ENCODE measurements at places on chromosomes 12 and 14.

- DNase-seq: no peak
Measured at GRCh38 chr12:116199160-116199706, 78.3 kb downstream of the MED13L start.

GRCh38 chr12:116406529-116406928 is 129.0 kb upstream of the MED13L start:
- no peak for DNase-seq

GRCh38 chr12:25940886-25941285 is 17.6 kb upstream of the RASSF8 start:
- no peak for DNase-seq

DNA sequence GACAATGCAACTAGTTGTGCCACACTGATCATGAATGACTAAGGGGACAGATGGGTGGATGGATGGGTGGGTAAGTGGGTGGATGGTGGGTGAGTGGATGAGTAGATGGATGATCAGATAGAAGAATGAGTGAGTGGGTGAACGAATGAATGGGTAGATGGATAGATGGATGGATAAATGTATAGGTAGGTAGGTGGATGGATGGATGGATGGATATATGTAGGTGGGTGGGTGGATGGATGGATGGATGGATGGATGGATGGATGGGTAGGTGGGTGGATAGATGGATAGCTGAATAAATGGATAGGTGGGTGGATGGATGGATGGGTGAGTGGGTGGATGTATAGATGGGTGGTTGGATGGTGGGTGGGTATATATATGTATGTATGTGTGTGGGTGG is 348.8 kb upstream of the FKBP4 start:
- DNase-seq: no peak

GRCh38 chr12:62254967-62255366 is 5.2 kb upstream of the USP15 start:
- DNase-seq: no peak

GRCh38 chr14:92630367-92630766 is 116.8 kb downstream of the RIN3 start:
- no peak for DNase-seq

DNA sequence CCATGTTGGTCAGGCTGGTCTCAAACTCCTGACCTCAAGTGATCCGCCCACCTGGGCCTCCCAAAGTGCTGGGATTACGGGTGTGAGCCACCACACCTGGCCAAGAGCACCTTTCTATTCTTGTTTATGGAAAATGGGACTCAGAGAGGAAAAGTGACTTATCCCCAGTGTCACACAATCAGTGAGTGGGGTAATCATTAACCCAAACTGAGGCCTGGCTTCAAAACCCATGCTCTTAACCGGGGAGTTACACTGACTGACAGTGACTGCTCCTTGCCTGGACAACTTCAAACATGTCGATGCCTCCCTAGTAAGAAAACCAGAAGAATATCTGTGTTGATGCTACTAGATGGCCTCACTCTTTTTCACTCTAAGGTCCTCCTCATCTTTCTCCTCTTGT is 7.3 kb downstream of the CLEC7A start:
- DNase-seq: no peak

GRCh38 chr12:6178981-6179761 is 21.0 kb upstream of the CD9 start:
- no peak for DNase-seq

- no peak for DNase-seq
Measured at GRCh38 chr14:92581206-92581605, 67.6 kb downstream of the RIN3 start.

- DNase-seq: no peak
Measured at GRCh38 chr12:116861320-116861719, 19.9 kb downstream of the HRK start.

GRCh38 chr12:105358789-105359188 is 28.3 kb downstream of the C12orf75 start:
- no peak for DNase-seq

DNA sequence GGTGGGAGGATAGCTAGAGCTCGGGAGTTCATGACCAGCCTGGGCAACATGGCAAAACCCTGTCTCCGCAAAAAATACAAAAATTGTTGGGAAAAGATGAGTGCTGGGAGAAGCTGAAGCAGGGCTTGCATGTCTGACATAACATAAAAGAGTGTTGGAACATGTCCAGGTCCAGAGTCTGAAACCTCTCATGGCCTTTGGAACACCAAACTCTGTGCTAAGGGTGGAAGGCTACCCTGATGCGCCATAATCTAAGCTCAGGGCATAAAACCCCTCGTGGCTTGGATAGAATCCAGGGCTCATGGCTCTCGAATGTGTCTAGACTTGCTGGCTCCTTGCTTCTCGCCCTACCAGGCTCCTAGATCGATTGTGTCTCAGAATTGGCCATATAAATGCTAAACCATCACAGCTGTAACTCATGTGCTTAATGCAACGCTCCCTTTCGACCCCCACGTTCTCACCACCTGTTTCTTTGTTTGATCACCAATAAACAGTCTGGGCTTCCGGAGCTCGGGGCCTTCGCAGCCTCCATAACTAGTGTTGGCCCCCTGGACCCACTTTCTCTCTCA is 6.7 kb upstream of the CLEC7A start:
- DNase-seq: no peak

DNA sequence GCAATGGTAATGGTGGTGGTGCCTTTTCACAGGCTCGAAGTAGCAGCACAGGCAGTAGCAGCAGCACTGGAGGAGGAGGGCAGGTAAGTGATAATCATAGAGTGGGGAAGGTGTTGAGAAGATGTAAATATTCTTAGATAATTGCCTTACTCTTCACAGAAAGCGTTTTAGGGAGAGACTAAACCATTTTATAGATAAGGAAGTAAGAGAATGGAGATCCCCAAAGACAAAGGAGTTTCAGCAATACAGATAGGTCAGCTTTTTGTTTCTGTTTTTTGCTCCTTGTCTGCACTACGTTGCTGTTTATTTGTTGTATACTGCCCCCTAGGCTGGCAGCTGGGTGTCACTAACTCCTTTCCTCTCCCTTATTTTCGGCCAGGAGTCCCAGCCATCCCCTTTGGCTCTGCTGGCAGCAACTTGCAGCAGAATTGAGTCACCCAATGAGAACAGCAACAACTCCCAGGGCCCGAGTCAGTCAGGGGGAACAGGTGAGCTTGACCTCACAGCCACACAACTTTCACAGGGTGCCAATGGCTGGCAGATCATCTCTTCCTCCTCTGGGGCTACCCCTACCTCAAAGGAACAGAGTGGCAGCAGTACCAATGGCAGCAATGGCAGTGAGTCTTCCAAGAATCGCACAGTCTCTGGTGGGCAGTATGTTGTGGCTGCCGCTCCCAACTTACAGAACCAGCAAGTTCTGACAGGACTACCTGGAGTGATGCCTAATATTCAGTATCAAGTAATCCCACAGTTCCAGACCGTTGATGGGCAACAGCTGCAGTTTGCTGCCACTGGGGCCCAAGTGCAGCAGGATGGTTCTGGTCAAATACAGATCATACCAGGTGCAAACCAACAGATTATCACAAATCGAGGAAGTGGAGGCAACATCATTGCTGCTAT is 2.0 kb downstream of the SP1 start:
- DNase-seq: no peak

DNA sequence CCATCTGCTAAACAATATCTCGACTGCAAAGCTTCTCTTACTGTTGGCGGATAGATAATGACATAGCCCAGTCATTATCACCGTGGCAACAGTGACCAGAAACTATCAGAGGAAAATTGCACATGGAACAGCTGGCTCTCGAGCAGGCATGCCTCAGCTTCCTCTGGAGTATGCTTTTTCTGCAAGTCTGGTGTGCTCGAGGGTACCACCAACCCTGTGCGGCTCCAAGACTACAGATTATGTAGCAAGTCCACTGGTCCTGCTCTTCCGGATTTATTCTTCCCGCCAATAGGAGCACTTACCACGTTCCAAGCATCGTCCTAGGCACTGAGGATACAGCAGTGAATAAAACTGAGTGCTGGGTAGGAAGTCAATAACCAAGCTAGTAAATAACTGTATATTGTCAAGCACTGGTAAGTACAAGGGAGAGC is 1.4 kb upstream of the GLRX5 start:
- DNase-seq: no peak

GRCh38 chr12:122473543-122474323 is 27.0 kb downstream of the ZCCHC8 start:
- no peak for DNase-seq

- no peak for DNase-seq
Measured at GRCh38 chr14:57930241-57930975, 64.5 kb upstream of the SLC35F4 start.

- DNase-seq: no peak
Measured at GRCh38 chr14:68628605-68629310, 164.1 kb downstream of the ZFP36L1 start.

DNA sequence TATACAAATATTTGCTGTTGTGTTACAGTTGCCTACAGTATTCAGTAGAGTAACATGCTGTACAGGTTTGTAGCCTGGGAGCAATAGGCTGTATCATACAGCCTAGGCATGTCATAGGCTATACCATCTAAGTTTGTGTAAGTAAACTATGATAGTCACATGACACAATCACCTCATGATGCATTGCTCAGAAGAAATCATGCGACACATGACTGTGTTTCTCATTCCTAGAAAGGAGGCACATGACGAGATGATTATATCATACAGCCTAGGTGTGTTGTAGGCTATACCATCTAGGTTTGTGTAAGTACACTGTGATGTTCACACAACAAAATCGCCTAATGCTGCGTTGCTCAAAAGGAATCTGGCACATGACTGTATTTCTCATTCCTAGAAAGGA is 31.9 kb downstream of the NOPCHAP1 start:
- DNase-seq: no peak

DNA sequence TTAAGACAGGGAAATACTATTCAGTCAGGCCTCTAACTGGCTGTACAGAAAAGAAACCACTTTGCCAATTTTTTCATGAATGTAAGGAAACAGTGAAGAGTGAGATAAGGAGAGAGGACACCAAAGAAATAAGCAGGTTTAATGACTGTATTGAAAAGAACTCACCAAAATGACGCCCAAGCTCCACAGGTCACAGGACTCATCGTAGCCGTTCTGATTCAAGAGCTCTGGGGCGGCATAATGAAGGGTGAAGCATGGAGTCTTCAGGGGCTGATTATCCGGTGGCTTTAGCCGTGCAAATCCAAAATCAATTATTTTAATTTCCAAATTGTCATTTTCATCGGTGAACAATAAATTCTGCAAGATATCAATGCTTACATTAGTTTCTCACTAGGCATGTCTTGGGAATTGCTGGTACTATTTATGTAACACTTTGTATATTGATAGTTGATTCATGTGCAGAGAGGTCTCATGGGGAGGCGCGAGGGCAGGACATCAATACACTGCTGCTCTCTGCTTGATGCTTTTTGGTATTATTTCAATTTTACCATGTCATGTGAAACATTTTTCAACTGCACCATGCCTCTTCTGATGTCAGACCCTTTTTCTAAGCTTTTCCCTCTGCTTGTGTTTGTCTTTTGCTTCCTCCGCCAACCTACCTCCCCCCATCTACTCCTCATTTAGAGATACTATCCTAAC is 74.2 kb upstream of the TTC7B start:
- no peak for DNase-seq

- no peak for DNase-seq
Measured at GRCh38 chr12:6430124-6430989, 14.4 kb upstream of the CD27 start.

DNA sequence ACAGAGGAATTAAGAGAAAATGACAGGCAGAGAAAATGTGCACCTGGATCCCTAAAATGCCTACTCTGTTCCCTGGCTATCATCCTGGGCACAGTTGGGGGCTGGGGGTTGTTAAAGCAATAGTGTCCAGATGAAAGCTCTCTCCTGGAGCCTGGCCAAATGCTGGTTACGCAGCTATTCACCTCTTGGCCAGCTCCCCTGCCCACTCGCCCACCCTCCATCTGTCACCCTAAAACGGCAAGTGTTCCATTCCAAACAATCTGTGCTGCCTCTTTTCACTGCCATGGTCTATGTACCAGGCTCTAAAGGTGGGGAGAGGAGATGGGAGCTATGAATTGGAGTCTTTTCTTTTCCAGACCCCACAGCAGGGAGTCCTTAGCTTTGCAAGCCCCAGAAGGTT is 24.7 kb upstream of the NPFF start:
- no peak for DNase-seq

DNA sequence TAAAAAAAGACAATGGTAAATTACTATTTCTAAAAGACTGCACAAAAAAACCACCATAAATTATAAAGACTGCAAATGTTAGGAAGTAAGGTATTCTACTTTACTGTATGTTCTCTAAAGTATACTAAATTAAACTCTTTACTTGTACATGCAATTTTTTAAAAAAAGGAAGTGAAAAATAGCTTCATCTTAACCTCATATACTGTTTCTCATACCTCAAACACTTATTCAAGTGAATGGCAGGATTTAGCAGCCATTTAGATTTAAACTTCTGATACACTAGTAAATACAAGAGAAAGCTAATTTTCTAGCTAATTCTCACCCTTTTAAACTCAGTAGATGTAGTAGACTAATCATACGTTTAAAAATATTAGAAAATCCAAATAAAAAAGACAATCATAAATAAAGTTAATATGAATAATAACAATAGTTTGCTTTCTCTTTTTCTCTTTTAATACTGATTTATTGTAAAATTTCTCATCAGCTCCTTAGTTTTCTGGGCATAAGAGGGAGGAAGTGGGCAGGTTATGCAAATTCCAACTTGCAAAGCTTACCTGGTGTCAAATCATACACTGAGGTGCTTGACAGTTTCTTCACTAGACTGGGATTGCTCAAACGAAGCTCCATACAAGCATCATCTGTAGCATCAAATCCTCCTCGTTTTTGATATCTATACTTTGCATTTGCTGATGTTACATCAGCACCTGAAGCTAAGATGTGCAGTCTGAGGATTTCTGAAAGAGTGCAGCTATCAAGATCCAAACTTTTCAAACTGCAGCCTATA is 71.0 kb upstream of the CFL2 start:
- no peak for DNase-seq

DNA sequence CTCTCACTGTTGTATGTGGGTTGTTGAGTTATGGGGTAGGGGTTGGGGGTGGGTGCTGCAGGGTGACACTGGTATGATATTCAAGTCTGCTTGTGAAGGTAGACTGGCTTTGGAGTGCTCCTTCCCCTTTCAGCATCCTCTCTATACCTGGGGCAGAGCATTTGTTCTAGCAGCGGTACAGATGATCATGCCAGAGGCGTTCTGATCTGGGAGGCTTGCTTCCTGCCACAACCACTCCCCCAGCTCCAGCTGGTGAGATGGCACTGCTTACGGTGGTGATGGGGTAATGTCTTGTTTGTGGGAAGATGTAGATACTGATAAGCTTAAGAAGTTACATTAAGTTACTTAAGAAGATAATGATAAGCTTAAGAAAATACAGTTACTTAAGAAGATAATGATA is 131.8 kb downstream of the ERC1 start:
- DNase-seq: no peak
